RPMI7951 (cell line): ENCODE measurements at places on chromosomes 13 and 19. TPM values are rescaled to one million over a fixed set of nuclear protein-coding genes. Genes with fewer than 3 reads are reported as not detected.

The S1PR5 gene
- total RNA-seq = 0.29 TPM in 1 of 2 replicates, not detected in the other

The IGFL1 gene
- not detected in 2 replicates for total RNA-seq

The ZFP14 gene
- 1.7 and 1.8 TPM in 2 replicates for total RNA-seq

The RASL11A gene
- total RNA-seq = 0.78 and 2.8 TPM in 2 replicates

GRCh38 chr19:46155237-46155636 is 7.2 kb downstream of the IGFL2 start:
- DNase-seq = peak; percentile 14

DNA sequence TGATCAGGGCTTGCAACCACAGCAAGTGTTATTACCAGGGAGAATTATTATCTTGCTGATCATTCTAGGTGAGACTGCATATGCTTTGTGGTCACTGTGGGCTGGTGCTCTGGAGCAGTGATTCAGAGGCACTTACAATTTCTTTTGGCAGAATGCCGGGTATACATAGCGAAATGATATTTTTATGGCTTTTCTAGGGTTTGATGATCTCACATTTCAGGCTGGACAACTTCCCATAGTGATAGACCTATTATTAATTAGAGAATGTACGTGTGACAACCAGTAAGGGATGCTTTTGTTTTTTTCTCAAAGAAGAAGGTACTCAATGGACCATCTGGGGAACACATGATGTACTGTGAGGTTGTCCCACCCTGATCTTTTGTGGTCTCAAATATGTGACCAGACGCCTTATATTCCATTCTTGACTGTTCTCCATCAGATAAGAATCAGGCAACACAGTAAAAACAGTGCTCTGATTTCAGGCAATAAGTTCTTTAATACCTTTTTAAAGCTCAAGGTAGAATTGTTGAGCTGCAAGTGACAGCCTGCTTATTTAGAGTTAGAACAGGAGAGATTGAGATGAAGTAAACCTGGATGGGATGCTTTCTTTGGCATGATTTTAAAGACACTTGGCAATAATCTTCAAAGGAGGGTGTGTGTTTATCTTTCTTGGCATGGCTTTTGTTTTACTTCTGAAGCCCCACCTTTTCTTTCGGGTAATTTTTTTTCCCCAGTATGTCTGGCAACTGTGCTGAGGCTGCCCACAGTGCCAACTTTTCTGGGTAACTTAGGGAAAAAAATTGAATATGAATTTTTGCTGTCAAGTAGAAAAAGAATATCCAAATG is 27.4 kb upstream of the SCEL start:
- DNase-seq = peak; percentile 58
